ENCODE measurements at places on chromosomes 7 and 10.

DNA sequence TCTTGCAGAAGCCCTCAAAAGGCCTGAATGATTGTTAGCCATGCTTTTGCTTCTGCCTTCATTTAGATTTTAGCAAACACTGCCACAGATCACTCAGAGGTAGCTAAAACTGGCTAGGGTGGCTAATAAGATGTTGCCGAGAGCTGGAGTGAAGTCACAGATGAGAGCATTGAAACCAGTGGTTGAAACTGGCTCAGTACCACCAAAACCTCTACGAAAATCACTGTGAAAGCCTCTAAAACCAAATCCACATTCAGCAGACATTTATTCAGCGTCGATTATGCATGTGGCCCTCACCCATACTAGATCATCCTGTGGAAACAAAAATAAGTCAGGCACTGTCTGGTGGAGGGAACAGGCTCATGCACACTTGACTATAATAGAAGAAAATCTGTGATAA, 50.8 kb downstream of the PIK3CG start:
- DNase-seq = no peak

DNA sequence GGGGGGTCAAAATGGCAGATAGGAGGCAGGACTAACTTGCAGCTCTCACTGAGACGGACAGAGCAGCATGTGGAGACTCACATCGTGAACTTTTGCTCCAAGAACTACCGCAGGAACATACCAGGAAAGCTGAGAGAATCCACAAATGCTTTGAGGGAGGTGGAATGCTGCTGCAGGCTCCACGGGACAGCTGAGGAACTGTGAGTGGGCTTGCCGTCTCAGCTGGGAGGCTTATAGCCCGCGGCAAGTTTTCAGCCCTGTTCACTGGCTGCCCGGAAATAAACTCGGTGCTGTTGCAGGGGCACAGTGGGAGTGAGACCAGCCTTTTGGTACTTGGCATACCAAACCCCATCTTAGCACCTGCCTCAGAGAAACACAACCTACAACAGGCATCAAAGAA, 19.1 kb upstream of the WDR11 start:
- no peak for DNase-seq

DNA sequence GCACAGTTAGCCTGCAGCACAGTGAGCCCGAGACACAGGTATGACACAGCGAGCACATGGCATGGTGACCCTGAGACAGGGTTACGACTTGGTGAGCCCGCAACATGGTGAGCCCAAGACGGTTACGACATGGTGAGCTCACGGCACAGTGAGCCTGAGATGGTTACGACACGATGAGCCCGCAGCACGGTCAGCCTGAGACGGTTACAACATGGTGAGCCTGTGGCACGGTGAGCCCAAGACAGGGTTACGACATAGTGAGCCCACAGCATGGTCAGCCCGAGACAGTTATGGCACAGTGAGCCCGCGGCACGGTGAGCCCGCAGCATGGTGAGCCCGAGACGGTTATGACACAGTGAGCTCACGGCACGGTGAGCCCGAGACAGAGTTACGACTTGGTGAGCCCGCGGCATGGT, 156.1 kb downstream of the MAD1L1 start:
- no peak for DNase-seq

- no peak for DNase-seq
Measured at GRCh38 chr7:30433082-30433481, 45.5 kb downstream of the NOD1 start.

DNA sequence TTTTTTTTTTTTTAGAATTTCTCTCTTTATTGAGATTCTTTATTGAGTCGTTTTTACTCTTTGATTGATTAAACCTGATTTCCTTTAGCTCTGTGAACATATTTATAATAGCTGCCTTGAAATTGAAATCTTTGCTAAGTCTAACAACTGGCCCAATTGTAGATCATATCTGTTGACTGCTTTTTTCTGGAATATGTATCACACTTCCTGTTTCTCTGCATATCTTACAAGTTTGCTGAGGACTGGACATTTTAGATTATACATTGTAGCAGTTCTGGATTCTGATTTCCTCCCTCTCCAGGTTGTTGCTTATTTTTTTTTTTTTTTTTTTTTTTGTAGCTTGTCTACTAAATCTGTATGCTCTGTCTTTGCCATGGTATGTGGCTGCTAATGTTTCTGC, 56.3 kb downstream of the PRKAR2B start:
- DNase-seq = no peak

DNA sequence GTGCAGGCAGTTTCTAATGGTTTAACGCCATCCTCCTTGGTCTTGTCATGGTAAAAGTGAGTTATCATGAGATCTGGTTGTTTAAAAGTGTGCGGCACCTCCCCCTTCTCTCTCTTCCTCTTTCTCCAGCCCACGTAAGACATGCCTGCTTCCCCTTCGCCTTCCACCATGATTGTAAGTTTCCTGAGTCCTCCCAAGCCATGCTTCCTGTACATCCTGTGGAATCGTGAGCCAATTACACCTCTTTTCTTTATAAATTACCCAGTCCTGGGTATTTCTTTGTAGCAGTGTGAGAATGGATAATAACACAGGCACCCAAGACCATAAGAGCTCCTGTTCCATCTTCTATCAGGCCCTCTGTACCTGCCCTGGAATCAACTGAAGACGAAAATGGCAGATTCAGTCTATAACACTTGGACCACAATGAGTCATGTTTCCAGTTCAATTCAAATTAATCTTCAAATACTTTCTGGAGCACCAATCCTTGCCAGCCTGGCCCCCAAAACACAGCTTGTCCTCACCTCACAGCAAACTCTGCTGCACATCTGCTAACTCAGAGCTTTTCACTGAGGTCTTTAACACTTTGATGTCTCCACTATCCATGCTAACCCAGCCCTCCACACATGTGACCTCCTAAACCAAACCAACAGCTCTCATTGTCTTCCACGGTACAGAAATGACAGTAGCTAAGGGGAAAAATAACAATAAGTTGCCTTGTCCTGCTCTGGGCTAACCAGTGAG, 73.2 kb downstream of the SFMBT2 start:
- no peak for DNase-seq

DNA sequence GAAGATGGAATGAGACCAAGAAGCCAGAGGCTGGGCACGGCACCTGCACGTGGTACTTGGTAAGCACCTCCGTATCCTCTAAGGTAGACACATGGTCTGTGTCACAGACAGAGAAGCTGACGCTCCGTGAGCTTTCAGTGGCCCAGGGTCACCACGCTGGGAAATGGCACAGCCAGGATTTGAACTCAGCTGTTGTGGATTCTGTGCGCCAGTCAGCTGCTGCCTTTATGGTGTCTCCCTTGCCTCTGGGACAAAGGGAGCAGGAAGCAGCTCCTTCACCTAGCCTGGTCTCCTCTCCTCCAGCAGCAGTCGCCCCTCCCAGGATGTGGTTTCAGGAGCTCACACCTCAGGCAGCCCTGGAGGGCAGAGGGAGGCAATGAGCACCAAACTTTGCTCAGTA, 110.8 kb downstream of the ARHGAP22 start:
- no peak for DNase-seq

DNA sequence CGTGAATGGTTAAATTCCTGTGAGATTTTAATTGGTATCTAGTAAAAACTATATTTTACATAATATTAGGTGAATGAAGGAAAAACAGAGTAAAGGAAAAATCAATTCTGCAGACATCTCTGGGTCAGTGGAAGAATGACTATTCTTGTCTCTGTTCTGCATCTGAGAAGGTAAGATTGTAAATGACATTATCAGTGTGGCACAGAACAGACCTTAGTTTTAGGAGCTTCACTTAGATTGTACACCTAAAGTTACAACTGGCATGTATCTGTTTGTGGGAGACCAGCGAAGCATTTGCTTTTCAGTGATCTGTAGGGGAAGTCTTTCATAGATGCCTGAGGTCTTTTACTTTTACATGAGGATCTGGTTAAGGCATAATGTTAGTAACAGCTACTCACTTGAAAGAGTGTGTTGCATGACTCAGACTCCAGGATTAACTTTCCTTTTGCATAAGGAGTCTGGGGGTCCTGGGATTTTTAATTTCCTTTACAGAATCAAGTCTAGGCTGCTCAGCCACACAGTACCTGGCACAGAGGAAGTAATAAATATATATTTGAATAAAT, 56.2 kb downstream of the JMJD1C start:
- DNase-seq = no peak

All from esophagus squamous epithelium (tissue), 5 donors.